Central memory CD4-positive, alpha-beta T cell (primary cell): ENCODE measurements at places on chromosomes 4 and X.

- no peak for DNase-seq
Observed at GRCh38 chrX:46279214-46279924, 265.9 kb downstream of the ZNF674 start.

DNA sequence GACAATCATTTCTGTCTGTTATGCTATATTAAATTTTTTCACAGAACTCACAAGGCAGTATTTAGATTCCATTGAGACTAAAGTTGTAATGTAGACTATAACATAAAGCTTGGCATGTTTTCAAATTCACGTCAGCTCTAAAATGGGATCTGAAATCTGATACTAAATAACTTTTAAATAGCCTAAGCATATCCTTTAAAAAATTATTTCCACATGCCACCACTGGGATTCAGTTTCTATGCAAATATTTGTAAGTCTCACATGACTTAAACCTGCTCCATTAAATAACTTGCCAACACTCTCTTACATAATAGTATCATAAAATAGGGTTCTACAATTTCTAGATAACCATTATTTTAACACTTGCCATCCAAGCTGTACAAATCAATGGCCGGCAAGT is 32.4 kb downstream of the KLHL8 start:
- no peak for DNase-seq

- DNase-seq, result peak; percentile 77
Observed at GRCh38 chrX:13688958-13689740, at the start of gene RAB9A. Gene RAB9A, plus strand, starts transcription at chrX:13689128. Its CDS starts 19,619 bp downstream, at chrX:13708747.

GRCh38 chrX:140949233-140949632 is 53.2 kb upstream of the SPANXB1 start:
- no peak for DNase-seq
